ENCODE measurements at places on chromosomes 13 and 19.

DNA sequence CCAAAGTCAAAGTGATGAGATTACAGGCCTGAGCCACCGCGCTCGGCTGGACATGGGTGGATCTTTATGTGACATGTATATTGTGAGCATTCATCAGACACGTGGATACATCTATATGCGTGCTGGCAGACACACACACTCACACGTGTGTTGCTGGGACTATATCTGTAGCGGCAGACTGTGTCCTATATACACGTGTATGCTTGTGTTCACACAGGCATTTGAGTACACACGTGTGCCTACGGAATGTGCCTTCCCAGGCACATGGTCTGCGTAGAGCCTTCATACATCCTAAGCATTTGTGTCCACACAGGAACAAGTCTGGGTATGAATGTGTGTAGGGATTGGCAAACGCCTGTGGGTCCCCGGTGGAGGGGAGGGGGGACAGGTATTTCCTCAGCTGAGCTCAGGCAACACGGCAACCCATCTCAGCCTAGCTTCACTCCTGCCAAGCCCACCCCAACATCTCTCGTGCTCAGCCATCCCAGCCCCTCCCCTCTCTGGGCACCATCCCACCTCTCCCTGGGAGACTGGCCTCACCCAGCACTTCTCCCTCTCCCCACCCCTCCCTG lies 2.6 kb downstream of the UNC13A start:
- no peak for DNase-seq

DNA sequence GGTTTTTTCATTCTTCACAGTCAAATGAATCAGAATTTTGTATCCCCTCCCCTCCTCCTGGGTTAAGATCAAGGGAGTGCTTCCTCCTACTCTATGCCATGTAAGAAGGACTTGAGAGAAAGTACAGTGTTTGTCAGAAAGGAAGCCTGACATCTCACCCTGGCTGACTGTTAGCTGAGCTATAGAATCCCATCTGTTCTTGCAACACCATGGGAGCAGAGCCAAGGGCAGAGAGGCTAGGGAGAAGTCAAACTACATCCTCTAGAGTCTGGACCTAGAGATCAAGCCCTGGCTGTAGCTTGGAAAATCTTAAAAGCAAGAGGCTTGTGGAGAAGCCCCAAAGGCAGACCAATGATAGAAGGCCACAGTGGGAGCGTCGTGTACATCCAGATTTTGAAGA lies 145.9 kb downstream of the OLFM4 start:
- DNase-seq = no peak

DNA sequence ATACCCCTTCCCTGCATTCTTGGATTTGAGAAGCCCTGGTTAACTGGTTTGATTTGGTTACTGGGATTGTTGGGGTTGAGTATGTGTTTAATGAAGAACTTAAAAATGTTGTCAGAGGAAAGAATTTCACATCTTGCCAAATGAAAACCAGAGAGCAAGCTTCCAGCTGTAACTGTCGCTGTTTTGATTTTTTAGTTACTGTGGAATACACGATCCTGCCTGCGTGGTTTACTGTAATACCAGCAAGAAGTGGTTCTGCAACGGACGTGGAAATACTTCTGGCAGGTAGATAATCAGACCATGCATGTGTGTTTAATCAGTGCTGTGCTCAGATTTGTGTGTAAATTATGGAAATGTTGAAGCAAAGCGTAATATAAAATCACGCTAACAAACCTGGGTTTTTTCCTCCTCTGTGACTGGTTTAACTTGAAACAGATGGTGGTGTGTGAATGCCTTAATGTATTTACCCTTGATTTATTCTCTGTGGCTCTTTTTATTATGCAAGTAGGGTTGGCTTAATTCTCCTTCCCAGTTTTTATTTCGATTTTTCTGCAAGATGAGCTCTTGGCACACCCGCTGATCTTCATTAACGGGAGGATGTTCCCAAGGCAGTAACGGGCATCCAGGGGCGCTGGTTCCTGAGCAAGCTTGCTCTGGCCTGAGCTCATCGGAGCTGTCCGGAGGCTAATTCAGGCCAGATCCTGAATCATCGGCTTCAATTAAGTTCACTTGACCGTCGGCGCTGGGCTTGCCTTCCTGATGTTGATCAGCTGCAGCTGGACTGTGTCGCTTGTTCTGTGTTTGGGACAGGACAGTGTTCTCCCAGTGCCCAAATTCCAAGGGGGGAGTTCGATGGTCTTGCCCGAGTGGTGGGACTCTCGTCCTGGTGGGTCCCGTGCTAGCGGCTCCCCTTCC lies 16.0 kb downstream of the UPF1 start:
- DNase-seq = no peak

GRCh38 chr13:98505217-98505616 lies 71.7 kb downstream of the STK24 start:
- no peak for DNase-seq

DNA sequence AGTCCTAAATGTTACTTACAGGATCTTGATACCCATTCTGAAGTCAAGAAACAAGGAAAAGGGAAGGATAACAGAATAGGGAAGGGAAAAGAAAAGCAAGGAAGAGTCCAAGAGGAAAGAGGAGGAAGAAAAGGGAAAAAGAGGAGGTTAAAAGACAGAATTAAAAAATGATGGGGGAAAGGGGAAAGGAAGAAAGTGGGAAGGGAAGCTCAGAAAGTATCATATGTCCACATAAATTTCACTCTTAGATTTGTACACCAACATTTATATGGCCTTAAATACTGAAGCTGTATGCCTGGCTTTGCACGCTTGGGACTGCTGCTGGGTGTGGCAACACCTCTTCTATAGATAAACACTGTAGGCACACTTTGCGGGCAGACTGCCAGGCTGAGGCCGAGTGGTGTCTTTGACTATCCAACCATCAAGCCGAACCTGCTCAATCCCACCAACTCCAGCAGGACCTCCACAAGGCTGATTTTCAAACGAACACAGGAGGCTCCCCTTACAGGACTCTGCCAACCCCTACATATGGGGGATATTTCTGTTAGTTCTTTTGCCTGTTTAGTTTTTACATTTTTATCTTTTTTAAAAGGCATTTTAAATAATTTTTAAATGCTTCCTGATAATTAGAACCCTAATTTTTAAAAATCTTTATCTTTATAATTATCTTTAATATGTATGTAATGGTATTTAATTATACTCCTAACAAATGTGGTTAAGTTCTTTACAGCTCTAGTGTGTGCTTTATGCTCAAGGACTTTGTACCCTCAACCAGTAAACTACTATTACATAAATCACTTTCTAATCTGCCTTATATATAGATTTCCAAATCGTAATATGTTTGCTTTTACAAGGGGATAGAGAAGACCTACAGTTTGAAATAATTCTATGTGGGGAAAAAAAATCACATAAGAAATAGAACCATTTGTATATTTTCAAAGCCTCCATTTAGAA lies 154.2 kb downstream of the DIAPH3 start:
- no peak for DNase-seq

GRCh38 chr19:32637480-32637879 lies 37.5 kb downstream of the ANKRD27 start:
- DNase-seq = no peak

GRCh38 chr13:40648841-40649240 lies 17.6 kb downstream of the FOXO1 start:
- DNase-seq = no peak

- DNase-seq = no peak
These were observed 325.4 kb downstream of the FOXO1 start for GRCh38 chr13:40341096-40341471.

GRCh38 chr13:27300941-27301586 lies 30.4 kb downstream of the RASL11A start:
- DNase-seq = no peak

- no peak for DNase-seq
These were observed 6.9 kb downstream of the S1PR5 start for GRCh38 chr19:10510301-10510802.

DNA sequence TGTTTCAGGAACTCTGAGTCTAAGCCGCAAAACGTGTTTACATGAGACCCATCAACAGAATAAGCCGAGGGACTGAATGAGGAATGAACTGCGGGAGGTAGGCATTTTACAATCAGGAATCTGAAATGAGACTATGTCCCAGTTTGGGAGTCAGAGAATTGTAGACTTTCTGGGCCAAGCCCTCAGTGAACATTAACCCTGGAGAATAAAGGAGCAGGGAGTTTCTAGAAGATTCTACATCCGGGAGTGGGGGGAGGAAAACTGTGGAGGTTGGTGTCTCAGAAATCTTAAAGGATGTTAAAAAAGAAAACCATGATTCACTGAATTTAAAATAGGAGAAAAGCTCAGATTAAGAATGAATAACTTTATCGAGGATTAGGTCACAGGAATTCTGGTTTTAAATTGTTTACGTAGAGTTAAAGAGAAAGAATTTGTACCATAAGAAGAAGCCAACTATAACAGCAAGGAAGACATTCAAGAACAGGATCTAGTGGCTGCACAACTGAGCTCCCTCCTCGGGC lies 18.5 kb downstream of the RFX2 start:
- peak; percentile 44 for DNase-seq

DNA sequence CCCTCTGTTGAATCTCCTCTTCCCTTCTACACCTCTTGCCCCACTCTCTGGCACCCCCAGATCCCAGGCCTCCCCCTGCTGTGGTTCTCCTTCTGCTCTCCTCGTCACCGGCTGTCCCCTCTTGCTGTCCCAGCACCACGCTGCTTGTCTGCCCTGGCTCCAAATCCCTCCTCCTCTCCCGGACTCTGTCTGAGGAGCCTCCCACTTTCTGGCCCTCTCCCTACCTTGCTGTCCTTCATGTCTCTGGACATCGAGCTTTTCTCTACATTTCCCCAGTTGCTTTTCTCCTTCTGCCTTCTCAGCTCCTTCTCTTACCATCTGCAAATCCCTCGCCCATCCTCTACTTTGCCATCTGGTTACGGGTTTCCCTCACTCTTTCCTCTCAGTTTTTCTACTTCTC lies 1.2 kb downstream of the ZNF347 start:
- no peak for DNase-seq
